Activated naive CD4-positive, alpha-beta T cell treated with anti-CD3 and anti-CD28 coated beads for 36 hours (primary cell): ENCODE measurements at places on chromosomes 13 and 19. TPM values are rescaled to one million over a fixed set of nuclear protein-coding genes. Genes with fewer than 3 reads are reported as not detected.

DNA sequence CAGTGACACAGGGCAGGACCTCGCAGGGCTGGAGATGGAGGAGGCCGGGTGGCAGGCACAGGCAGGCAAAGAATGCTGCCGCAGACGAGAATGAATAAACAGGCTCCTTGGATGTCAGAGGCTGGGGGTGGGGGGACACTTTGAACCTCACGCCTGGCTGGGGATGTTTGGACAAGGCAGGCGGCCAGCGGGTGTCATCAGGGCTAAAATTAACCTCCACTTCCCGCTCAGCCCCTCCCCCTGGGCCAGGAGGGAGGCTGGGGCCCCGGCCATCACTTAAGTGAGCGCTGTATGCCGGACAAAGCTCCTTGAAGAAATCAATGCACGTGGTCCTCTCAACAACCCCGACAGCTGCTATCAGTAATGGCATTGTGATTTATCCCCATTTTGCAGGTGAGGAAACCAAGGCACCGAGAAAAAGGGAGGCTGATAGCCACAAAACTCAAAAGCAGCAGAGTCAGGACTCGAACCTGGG, 10.3 kb upstream of the FUT5 start:
- DNase-seq, result no peak

TPT1 gene
- 3,631 TPM for total RNA-seq

IZUMO2 gene
- not detected for total RNA-seq

MARCHF2 gene
- 9.2 TPM for total RNA-seq

DNA sequence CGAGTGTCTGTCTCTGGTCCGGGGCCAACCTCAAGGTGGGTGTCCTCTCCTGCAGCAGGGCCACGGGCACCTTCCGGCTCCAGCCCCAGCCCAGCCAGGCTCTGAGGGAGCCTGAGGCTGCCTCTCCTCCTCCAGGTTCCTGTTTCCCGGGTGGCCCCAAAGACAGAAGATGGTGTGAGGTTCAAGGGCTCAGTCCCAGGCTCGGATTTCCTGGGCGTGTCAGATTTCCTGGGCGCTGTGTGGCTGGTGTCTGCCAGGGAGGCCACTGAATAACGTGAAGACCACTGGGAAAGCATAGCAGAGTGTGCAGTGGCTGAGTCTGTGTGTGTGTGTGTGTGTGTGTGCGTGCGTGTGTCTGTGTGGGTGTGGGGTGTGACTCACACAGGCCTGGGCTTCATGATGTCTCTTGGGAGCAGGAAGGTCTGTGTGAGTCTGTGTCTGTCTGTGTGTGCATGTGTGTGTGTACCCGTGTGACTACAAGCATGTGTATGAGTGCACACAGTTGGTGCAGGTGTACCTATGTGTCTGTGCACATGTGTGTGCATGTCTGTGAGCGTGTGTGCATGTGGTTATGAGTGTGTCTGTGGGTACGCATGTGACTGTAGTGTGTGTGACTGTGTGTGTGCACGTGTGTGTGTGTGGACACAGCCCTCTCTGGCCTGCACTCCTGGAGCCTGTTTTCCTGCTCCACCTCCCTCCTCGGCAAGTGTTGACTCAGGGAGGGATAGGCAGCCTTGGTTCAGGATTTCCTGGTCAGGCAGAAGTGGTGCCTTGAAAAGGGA, 28.3 kb downstream of the CEBPA start:
- peak; percentile 39 for DNase-seq

GRCh38 chr13:33582121-33582520, 235.8 kb upstream of the RFC3 start:
- no peak for DNase-seq

HNRNPA1L2 gene
- total RNA-seq, result 6.2 TPM

- DNase-seq, result no peak
Observed at GRCh38 chr13:44739539-44739938, 163.4 kb upstream of the TSC22D1 start.

DNA sequence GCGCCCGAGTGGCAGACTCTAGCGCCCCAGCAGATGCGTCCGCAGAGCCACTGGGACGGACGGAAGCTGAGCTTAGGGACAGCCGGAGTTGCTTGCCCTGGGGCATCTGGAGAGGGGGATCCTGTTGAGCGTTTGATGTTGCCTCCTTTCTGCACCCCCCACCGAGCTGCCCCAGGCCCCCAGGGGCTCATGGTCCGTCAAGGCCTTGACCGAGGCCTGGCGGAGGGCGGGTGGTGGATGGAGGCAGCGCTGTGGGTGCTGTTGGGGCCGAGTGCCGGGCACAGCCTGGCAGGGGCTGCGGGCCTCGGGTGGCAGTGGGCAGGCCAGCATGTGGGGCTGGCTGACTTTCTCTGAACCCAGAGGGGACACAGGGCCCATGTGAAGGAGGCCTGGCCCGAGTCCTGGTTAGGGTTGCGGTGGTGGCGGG, 2.7 kb downstream of the CSNK1G2 start:
- DNase-seq, result no peak

SPPL2B gene
- total RNA-seq, result 56.8 TPM

RASIP1 gene
- total RNA-seq, result not detected

- DNase-seq, result no peak
Observed at GRCh38 chr13:28539625-28540286, 44.8 kb upstream of the FLT1 start.
